ENCODE measurements at places on chromosomes 7 and 10.

DNA sequence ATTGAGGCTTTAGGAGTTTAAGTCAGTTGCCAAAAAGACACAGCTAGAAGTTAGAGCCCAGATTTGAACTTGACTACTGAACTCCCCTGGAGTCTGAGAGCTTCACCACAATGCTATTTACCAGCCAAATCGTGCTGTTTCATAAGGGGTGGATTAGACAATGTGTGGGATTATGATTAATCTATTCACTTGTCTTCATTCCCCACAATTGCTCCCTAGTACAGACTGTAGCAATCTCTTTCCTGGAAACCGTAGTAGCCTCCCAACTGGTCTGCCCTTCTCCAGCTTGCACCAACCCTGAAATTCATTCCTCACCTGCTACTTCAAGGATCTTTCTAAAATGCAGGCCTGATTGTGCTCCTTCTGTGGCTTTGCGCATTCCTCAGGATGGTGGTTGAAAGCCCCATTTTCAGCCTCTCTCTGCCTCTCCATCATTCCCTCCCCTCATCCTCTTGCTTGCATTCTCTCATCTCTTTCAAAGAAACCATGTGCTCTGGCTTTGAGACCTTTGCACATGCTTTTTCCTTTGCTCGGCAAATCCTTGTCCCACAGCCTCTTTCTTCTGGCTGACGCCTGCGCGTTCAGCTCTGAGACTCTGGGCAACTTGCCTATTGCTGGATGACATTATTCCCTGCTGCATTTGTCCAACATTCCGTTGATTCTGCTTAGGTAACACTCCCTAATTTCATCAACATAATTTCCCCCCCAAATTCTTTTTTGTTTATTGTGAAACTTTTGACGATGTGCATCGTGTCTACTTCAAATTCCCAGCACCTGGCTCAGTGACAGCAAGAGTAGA lies 145.1 kb downstream of the ADRA2A start:
- H3K27me3 ChIP-seq = no peaks in the 10 kb centered on the region
- no peaks in the 10 kb centered on the region for H3K4me1 ChIP-seq
- H3K4me3 ChIP-seq = no peak overlapping the region

DNA sequence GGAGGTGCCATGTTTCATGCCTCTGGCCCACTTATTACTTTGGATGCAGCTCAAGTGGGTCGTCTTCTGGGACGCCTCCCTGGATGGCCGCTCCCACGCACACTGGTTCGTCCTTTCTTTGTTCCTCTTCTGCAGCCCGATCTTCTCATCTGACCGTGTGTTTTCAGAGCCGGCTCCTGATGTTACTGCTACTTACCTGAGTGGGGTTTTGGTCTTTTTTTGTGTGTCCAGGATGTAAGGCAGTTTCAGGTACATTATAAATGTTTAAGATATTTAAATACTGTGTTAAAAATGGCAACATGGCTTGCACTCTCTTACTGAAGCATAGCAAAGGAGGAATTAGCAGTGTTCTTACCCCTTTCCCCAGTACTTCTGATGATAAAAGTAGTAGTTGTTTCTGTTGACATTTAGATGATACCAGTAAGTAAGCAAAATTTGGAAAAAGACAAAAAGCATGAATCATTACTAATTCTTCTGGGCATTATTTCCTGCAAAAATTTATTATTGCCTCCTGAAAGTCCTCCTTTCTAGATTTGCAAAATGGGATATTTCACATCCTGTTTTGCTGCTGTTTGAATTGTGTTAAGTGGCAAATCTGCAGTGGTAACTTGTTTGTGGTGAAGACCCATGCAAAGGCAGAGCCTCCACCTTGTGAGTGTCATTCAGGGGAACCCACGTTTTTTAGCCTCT lies 59.4 kb downstream of the SHH start:
- no peaks in the 10 kb centered on the region for H3K27me3 ChIP-seq
- H3K36me3 ChIP-seq = no peaks in the 10 kb centered on the region
- peak; percentile 36 for DNase-seq
- no peak overlapping the region for H3K27ac ChIP-seq
- peaks cover 25% of the 10 kb centered on the region for H3K4me1 ChIP-seq

DNA sequence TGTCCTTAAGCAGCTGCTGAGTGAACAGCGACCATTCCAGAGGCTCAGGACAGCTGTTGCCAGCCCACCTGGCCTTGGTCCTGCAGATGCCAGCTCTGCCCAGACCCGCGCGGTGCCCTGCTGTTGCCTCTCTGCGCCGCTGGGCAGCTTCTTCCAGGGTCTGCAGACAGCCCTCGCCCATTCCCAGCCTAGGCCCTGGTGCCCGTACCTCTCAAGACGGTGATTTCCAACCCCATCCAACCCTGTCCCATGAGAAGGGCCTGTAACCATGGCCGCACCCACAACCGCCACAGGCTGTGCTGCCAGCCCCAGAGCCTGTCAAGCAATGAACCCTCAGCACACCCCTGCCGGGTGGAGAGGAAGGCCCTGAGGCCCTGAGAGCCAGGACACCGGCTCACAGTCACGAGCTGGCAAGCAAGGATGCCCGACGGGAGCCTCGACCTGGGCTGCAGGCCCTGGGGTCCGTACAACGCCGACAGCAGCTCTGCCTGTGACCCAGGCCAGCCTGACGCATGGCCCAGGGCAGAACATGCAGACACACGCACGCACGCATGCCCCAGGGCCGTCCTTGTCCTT lies 231.9 kb downstream of the MAD1L1 start:
- no peak for DNase-seq
- H3K27ac ChIP-seq = no peak overlapping the region
- H3K36me3 ChIP-seq = no peaks in the 10 kb centered on the region
- no peak overlapping the region for H3K4me3 ChIP-seq

DNA sequence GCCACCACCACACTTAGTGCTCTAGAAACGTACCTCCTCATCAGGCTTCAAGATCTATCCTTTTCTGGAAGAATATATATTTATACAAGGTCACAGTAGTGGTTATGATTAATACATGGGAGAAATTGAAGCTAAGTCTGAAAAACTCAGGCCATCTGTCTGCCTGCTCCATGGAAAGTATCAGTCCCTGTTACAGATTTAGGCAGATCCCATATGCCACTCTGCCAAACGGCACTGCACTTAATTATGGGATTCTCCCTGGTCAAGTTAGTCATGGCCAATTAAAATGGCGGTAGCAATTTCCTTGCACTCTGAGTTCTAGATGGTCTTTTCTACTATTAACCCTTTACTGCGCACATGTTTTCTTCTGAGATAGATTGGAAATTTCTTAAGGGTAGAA lies 740.0 kb downstream of the SUGCT start:
- H3K4me3 ChIP-seq = no peak overlapping the region
- no peak for DNase-seq
- H3K4me1 ChIP-seq = no peaks in the 10 kb centered on the region
- no peak overlapping the region for H3K27ac ChIP-seq

- peaks cover 4% of the 10 kb centered on the region for H3K27me3 ChIP-seq
- H3K4me1 ChIP-seq = no peaks in the 10 kb centered on the region
- no peak overlapping the region for H3K4me3 ChIP-seq
- no peak for DNase-seq
- no peak overlapping the region for H3K27ac ChIP-seq
Measured at GRCh38 chr10:70940834-70941568, 52.6 kb upstream of the PCBD1 start.

Data from sigmoid colon (tissue), 7 donors.